ENCODE measurements at places on chromosomes 1 and 21. TPM values are rescaled to one million over a fixed set of nuclear protein-coding genes. Genes with fewer than 3 reads are reported as not detected.
A peak's percentile ranks its signal among the peaks of the same experiment; 100 is the strongest.

CELF3 gene
- polyA plus RNA-seq = 57.1 TPM

UTS2 gene
- polyA plus RNA-seq = 0.36 TPM

KRTAP13-1 gene
- polyA plus RNA-seq = not detected

PTGER3 gene
- polyA plus RNA-seq = 8.1 TPM

C8B gene
- 0.06 TPM for polyA plus RNA-seq

NPHP4 gene
- 11.4 TPM for polyA plus RNA-seq

TTC39A gene
- 19.2 TPM for polyA plus RNA-seq

GRCh38 chr1:57474137-57474750, 50.4 kb upstream of the DAB1 start:
- DNase-seq = no peak

DNA sequence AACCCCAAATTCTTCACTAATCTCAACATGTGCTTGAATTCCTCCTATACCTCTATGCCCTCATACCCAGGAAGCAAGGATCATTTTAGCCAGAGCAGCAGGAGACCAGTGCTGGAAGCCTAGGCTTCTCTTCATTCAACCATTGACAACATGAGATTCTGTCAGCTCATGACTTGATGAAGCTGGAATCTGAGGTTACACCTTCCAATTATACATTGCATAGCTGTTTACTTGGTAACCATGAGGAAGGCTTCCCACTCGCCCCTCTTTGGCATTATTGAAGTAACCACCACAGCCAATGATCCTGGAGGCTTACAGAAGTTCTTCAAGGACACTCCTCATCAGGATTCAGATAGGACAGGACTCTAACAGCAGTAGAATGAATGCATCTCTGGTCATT, 160.3 kb downstream of the TPR start:
- no peak for DNase-seq

GRCh38 chr1:69172003-69173000, 395.4 kb upstream of the LRRC7 start:
- DNase-seq = no peak

- no peak for DNase-seq
Observed at GRCh38 chr1:187844313-187844712, 1015.6 kb downstream of the PLA2G4A start.

- no peak for DNase-seq
Observed at GRCh38 chr1:74485622-74486021, 26.8 kb downstream of the LRRC53 start.

DNA sequence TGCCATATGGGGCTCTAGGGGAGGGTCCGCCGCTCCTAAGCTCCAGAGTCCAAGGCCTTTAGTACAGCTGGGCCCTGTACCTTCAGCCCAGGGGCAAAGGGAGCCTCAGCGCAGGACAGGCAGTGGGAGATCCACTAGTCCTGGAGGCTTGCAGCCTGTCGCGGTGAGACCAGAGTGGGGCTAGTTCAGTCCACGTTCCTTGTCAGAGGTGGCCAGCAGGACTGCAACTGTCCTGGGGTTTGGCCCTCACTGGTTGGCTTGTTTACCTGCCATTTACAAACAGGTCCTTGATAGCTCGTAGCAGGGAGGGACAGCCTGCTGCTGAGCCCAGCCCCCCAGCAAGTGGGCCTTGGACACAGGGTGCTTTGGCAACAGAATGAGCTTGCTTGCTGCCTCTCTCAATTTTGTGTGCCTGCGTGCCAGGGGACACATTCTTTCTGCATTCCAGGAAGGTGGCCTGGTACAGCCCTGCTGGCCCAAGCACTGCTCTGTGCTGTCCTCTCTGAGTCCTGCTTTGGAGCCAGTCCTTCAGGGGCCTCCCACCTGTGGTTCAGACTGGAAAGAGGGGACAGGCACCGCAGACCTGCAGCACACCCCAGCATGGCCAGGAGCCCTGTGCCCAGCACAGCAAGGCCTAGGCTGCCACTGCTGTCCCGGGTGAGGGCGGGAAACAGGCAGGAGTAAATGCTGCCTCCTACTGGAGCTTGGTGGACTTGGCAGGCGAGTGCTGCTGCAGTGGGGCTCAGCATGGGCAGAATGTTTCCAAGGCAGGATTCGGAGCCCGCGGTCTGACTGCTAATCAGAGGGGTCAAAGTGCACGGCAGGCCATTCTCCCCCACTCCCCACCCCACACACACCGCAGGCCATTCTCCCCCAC, 15.2 kb downstream of the H6PD start:
- peak; percentile 86 for DNase-seq

DNA sequence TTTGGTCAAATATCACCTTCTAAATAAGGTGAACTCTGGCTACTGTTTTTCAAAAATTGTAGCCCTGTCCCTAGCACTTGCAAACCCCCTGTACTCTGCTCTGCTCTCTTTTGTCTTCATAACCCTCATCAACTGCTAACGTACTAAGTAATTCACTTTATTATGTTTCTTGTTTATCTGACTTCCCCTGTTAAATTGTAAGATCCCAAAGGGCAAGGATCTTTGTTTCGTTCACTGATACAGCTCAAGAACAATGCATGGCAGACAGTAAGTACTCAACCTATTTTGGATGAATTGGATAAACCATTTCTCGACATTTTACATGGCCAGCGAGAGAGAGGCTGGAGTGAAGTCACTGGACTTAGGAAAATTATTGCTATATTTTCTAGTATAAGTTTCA, 46.9 kb downstream of the ATP5PF start:
- DNase-seq = no peak

DNA sequence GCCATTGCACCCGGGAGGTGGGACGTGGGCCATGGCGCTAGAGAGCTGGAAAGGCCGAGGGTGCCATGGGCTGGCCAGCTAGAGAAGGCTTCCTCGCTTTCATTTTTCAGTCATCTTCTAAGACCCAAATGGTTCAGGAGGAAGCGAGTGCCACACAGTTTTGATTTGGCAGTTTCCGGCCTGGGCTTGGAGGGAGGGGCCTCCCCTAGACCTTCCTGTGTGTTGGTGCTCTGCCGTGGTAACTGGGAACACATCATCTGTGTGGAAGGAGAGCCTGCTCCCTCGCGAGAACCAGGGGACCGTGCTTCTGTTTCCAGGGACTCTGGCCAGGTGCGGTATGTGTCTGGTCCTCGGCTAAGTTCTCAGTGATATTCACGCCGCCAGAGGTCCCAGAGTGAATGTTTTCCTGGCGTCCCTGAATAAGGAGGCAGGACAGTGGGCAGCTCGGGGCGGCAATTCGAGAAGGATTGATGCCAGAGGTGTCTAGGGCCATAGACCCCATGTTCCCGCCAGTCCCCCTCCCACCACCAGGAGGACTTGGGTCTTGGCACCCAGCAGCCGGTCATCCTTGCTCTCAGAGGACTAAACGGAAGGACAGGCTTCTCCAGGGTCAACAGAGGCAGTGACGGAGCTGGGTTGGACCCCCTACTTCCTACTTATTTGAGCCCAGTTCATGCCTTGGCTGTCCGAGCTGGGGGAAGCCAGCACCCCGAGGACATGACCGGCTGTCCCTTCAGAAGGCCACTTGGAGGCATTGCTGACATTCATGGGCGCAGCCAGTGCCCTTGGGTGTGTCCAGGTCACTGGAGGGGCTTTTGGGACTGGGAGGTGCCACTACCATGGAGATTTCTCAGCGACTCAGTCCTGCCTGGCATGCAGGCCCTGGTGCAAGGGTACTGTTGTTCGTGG, 2.7 kb upstream of the NPHP4 start:
- no peak for DNase-seq

GRCh38 chr1:156714830-156715229, 9.4 kb upstream of the CRABP2 start:
- no peak for DNase-seq

- no peak for DNase-seq
Observed at GRCh38 chr1:30905916-30906620, 2.5 kb downstream of the SDC3 start.

- DNase-seq = no peak
Observed at GRCh38 chr1:10607228-10607627, 132.5 kb downstream of the PEX14 start.

DNA sequence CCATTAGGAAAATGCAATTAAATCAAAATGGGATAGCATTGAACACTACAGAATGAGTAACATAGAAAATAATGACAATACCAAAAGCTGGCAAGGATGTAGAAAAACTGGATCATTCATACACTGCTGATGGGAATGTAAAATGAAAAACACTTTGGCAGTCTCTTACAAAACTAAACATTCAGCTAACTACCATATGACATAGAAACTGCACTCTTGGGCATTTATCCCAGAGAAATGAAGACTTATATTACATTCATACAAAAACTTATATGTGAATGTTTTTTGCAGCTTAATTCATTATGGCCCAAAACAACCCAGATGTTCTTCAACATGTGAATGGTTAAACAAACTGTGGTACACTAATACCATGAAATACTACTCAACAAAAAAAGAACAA, 66.4 kb downstream of the ANKRD13C start:
- DNase-seq = no peak

DNA sequence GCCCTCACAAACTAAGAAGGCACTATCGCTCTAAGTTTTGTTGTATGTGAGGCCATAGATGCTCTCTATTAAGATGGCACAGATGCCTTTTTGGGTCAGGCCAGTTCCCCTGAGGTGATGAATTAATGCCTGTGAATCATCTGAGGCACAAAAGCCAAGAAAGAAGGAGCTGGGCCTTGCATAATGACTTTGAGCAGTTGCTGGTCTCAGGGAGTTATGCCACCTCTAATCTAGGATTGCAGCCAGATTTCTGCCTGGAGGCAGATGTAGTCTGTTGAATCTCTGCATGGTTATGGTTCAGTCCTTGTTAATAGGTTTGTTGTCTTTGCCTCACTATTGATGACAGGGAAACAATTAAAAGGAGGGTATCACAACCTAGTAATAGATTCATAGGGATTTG, 168.1 kb upstream of the CHRM3 start:
- DNase-seq = no peak

GRCh38 chr1:54965624-54966340, 14.6 kb upstream of the TMEM61 start:
- no peak for DNase-seq

DNA sequence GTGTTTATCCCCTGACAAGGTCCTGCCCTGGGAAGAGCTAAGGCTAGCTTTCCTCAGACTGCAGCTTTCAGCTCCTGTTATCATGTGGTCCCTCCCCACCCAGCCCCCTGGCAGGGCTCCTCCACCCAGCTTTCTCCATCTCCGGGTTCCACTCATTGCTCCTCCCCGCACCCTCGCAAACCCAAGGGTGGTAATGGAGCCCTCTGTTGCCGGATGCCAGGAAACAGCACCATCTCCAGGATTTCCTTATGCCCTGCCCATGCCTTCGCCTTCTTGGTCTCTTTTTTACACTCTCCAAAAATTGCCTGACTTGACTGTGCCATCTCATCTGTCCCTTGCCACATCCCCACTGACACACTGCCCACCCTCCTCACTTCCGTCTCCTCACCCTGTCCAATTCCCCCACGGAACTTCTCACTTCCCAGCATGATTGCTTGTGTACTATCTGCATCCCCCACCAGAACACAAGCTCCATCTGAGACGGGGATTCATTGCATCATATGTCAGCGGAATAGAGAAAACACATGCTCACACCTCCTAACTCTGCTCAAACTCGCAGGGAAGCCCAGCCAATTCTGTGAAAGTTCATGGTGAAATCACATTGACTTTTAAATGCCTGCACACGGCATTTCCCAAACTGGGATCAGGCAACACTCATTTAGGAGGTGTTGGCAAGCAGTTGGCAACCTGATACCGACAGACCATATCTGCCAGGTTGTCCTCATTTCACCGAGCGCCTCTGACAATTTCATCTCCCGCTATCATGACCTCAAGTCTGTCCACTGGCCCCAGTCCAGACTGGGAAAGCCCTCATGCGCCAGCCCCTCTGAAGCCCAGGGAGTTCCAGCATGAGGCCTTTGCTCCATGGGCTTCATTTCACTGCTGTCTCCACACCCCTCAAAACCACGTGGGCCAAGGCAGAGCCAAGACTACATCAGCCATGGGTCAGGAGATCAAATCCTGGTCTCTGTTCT, 201.1 kb downstream of the MATN1 start:
- DNase-seq = no peak
